Stimulated activated CD8-positive, alpha-beta memory T cell treated with anti-CD3 and anti-CD28 coated beads, Interleukin-4, amount 100 ng/mL, for 4 hours (primary cell): ENCODE measurements at places on chromosomes 5 and 9.

GRCh38 chr5:155466851-155467250, 453.3 kb downstream of the KIF4B start:
- DNase-seq = no peak

DNA sequence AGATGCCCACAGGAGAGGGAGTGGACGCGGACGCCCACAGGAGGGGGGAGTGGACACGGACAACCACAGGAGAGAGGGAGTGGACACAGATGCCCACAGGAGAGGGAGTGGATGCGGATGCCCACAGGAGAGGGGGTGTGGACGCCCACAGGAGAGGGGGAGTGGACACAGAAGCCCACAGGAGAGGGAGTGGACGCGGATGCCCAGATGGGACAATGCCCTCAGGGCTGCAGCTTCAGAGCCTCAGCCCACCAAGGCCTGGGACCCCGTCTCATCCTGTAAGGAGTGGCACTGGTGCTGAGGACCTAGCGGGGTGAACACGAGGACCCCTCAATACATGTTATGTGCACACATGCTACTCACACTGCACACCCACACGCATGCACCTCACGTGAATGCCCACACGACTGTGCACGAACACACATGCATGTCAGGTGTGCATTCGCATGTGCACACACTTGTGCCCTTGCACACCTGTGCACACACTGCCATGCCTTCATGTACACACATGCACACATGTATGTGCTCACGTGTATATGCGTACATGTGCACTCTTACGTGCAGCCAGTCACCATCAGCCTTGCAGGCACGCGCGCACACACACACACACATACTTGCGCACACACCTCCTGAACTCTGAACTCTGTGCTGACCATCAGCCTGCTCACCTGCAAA, 34.8 kb downstream of the SLC6A18 start:
- DNase-seq = no peak

- no peak for DNase-seq
These were observed 29.6 kb upstream of the PITX1 start for GRCh38 chr5:135063511-135064234.

DNA sequence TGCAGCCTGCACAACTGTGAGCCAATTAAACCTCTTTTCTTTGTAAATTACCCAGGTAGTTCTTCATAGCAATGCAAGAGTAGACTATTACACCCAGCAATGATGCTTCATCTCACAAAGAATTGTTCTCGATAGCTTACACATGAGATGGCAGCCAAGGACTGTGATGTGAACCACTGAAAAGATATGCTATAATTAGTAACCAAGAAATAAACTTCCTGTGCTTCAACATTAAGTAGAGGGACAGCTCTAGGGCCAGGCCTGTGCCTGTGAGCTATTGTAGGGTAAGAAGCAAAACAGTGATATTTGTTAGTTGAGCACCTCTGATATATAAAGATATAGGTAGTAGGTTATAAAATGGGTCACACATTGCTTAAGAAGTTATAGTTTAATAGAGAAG, 41.8 kb upstream of the DPYSL3 start:
- no peak for DNase-seq
